ENCODE measurements at places on chromosomes 3 and 15.

DNA sequence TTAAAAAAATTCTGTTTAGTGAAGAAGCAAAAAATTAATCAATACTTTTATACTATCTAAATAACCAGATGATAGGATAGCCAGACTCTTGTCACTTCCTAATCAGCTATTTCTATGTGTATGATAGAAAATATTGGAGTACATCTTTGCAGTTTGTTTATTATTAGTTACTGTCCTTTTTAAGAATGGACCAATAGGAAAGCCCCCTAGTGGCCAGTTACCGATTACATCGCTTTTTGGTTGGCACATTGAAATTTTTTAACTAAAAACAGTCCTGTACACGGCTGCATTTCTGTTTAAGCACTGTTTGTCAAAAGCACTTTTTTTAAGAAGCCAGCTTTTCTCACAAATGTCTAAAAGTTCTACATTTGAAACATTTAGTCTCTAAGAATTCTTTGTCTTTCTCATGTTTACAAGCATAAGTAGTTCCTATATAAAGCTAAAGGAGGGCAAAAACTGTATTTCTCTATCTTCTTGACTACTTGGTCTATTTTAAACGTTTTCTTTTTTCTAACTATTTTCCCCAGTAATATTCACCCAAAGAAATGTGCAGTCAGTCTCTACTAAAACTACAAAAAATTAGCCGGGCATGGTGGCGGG, 253.2 kb upstream of the LRTM1 start:
- peak; percentile 51 for DNase-seq

GRCh38 chr3:64161481-64161952, 63.7 kb downstream of the PRICKLE2 start:
- DNase-seq, result no peak

DNA sequence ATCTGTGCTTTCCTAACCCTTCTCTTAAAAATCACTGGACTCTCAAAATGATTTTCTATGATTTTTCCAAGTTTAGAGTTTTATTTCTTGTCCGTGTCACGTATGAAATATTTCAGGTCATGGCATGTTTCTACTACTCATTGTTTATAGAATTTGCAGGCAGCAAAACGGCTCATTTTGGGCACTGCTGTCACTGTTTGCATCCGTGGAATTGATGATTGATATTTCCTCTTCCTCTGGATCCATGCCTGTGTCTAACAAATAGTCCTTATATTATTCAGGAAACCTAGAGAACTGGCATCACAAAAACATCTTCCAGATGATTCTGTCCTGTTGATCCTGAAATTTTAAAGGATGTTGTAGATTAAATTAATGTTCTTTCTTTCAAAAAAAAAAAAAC, 47.6 kb downstream of the LARS2 start:
- DNase-seq, result no peak

DNA sequence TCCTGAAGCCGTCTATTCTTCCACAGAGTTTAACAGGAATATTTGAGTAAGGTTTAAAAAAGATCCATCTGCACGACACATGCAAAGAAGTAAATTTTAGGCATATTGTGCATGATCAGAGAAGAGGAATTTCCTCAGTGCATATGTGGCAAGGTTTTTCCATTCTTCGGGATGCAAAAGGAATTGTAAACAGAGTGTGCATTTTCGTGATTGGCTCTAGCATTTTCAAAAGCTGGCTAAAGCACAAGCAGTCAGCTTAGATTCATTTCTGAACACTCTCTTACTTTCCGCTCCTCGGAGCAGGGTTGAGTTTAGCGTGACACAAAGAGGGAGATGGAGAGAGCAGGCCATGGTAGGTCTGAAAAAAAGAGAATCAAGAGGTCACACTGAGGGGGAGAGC, 128.2 kb downstream of the ADAMTS9 start:
- DNase-seq, result no peak

- no peak for DNase-seq
Measured at GRCh38 chr3:10485380-10485779, 20.0 kb downstream of the ATP2B2 start.

DNA sequence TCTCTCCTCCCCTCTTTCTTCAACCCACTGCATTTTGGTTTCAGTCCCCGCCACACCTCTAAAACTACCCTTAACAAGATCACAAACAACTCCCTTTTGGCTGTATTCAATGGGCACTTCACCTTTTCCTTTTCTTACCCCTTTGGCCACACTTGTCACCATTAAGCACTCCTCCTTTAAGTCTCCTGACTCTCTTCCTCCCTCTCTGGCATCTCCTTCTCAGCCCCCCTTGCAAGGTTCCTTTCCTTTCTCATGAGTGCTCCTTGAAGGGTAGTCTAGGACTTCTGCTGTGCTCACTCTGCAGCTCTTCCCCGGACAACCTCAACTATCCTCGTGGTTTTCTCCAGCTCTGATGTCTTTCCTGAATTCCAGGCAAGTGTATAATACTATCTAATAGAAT, 103.7 kb downstream of the RPL22L1 start:
- no peak for DNase-seq

- DNase-seq, result peak; percentile 34
Measured at GRCh38 chr3:39378088-39378487, 5.1 kb upstream of the SLC25A38 start.

GRCh38 chr3:10470120-10471053, 35.0 kb downstream of the ATP2B2 start:
- DNase-seq, result no peak

GRCh38 chr3:27616031-27616430, 106.1 kb downstream of the EOMES start:
- no peak for DNase-seq

DNA sequence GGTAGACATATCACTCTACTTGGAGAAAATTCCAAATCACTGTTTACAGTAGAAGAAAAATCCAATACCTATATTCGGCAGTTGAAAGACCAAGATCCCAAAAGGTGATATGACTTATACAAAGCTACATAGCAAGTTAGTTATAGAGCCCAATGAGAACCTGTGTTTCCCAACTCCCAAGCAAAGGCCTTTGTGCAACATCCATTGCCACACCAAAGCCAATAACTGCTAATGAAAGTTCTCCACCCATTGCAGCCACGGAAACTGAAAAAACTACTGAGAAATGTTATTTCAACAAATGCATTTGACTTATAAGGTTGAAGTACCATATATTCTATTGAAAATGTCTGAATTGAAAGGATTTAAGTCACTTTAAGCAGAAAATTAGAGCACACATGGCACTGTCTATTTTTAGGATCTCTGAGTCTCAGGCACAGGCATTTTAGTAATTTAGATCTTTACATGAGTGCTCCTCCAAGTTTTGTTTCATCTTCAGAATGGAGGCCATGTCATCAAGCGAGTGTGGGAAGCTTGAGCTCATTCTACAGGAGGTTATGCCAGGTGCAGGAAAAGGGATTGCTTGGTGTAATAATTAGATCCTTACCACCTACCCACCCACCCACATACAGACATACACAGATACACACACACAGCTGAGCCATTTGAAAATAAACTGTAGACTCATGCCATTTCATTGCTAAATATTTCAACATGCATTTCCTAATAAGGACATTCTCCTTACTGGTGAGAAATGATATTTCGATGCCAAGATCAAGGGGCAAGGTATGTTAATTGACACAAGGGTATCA, 19.7 kb upstream of the ANO10 start:
- DNase-seq, result peak; percentile 23

- DNase-seq, result peak; percentile 84
Measured at GRCh38 chr3:196518966-196519717, 4.0 kb upstream of the SMCO1 start.

GRCh38 chr3:8761866-8762265, 7.5 kb downstream of the OXTR start:
- no peak for DNase-seq

GRCh38 chr15:79169526-79170133, 79.0 kb upstream of the RASGRF1 start:
- no peak for DNase-seq

- DNase-seq, result no peak
Measured at GRCh38 chr15:65985387-65985786, 116.1 kb downstream of the RAB11A start.

DNA sequence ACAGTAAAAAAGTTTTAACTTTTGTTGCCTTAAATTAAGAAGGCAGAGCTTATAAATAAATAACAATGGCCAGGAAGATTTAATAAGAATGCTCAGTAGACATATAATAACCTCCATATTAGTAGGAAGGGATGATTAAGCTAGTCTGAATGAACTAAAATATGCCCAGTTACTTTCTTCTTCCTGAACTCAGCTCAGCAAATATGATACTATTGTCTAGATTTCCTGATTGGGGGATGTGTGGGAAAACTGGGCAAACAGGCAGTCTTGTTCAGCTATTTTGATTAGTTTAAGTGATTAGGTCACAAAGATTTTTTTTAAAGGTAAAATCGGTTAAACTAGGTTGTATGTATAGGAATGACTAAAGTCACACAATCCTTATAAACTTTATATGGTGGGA, 167.2 kb upstream of the SLC2A2 start:
- no peak for DNase-seq

- DNase-seq, result no peak
Measured at GRCh38 chr15:44435893-44436667, 8.7 kb downstream of the CTDSPL2 start.

DNA sequence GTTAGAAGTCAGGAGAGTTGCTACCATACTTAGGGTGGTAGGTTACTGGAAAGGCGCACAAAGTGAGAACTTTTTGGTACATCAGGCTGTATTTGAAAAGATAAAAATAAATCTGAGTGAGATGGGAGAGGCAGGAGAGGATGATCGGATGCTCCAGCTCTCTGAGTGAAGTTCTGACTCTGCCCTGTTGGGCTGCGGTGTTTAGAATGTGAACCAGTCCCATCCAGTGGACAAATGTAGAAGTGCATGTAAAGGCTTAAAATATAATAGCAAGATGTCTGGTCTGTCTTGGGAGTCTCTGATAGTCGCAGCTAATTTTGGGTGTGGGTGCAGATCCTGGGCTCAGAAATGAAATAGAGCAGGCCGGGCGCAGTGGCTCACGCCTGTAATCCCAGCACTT, 30.4 kb downstream of the ACKR2 start:
- DNase-seq, result peak; percentile 82

DNA sequence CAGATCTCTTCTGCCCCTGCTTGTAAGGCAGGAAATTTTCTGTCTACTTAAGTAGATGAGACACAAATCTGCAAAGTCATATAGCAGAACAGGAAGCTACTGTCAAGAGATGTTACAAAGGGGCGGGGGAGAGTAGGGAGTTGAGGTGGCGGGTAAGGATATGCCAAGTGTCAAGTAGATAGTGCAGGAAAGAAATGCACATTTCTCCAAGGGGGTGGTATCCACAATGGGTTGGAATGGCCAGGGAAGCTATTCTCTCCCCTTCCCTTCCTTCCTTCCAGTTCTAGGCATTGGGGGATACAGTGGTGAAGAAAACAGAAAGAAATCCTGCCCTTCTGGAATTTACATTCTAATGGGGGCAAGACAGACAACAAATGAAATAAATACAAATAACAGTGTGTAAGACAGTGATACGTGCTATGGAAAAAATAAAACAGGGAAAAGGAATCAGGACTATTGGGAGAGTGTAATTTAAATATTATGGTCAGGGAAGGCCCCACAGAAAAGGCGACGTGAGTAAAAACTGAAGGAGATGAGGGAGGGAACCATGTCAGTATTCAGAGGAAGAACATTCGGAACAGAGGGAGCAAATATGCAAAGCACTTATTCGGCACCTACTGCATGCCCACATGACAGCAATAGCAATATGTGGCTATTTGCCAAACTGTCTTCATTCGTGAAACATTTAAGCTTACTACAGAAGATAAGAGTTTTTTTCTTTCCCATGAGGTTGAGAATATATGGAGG, 42.8 kb upstream of the RNU6-1 start:
- DNase-seq, result no peak

DNA sequence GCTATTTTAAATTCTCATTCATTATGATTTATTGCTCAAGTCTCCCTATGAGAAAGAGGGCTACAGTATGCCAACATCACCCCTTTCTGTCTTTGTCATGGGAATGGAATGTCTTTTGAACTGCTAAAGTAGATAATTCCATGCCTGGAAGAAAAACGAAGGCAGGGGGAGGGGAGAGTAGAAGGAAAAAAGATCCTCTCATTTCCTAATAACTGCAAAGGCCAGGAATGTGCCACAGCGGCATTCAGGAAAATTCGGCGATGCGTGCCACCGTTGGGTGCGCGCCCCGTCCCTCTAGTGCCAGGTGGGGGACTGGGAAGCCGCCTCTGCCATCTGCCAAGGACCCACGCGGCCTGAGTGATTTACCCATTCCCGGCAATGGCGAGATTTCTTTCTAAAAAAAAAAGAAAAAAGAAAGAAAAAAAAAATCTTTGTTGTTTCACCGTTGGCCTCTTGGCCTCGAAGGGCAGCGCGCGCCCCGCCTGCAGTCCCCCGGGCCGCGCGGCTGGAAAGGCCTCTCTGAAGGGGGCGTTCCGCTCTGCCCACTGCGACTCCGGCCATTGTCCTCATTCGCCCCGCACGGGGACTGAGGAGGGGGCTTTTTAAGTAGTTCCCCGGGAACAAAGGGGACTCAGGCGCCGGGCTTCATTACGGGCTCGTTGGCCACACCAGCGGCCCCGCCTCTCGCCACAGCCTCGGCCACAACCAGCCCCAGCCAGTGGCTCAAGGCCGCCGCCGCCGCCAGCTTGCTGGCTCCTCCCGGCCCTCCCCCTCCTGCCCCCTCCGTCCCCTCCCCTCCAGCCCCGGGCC, 54.5 kb downstream of the CPN2 start:
- peak; percentile 72 for DNase-seq

DNA sequence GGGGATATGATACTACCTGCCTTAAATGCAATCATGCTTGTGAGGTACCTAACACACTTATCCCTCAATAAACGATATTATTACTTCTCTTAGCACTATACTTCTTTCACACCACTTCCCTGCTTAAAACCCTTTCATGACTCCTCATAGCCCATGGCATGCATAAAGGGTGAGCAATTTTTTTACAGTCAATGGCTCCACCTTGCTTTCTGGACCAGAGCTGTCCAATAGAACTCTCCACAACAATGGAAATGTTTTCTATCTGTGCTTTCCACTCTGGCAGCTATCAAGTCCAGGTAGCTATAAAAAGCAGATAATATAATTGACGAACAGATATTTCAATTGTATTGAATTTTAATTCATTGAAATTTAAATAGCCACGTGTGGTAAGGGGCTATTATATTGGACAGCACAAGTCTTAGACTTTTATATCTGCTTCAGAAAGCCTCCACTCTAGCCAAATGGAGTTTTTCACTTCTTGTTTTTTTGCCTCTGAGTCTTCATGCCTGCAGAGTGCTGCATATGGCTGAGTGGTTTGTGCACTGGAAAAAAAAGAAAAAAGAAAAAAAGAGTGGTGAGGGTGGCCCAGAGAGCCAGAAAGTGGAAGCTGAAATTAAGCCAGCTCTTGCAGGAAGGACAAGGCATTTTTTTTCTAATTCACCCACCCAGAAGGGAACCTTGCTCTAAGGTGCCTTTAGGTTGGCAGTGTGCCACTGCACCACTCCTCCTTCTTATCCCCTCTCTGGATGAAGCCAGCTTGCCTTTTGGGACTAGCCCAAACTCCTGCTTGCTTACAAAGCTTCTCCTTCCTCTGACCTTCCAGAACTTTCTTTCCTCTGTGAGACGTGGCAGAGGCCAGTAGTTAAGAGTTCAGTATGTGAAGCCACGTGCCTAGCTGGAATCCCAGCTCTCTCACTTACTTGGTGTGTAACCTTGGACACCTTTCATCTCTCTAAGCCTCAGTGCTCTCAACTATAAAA, 239.0 kb upstream of the LRTM1 start:
- DNase-seq, result no peak

GRCh38 chr3:128683957-128684356, 33.3 kb upstream of the RPN1 start:
- no peak for DNase-seq
